Ecto neural progenitor cell (in vitro differentiated cells): ENCODE measurements at places on chromosomes 1 and 21.
A peak's percentile ranks its signal among the peaks of the same experiment; 100 is the strongest.

DNA sequence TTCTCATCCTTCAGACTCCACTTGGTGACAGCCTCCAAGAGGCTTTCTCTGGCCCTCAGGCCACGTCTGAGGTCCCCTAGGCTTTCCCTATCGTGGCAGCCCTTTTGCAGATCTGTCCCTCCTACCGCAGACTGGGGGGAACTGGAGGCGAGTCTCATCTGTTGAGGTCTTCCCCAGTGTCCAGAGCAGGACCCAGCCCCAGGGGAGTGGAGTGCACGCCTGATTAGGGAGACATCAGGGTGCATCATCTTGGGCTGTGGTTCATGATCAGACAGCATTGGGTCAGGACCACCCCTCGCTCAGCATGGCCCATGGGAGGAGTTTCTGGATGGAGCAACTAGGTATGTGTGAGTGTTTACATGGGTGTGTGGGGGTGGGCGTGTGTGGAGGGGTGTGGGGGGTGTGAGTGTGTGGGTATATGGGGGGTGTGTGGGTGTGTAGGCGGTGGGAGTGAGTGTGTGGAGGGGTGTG, 8.5 kb upstream of the MATN1 start:
- no peak for DNase-seq

GRCh38 chr1:27604579-27605299, 795 bp upstream of the AHDC1 start:
- peak; percentile 69 for DNase-seq

DNA sequence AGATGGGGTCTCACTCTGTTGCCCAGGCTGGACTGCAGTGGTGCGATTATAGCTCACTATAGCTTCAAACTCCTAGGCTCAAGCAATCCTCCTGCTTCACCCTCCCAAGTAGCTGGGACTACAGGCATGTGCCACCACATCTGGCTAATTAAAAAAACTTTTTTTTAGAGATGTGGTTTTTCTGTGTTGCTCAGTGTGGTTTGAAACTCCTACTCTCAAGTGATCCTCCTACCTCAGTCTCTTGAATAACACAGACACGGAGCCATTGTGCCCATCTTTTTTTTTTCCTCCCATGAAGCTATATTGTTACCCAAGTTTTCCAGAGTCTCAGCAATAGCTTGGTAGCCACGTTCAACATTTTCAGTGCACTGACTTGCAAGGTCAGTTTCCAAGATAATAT, 2.7 kb downstream of the GIPC2 start:
- DNase-seq, result no peak

- no peak for DNase-seq
Observed at GRCh38 chr21:15301014-15301413, 236.2 kb upstream of the NRIP1 start.

GRCh38 chr1:7962014-7962335, 464 bp downstream of the PARK7 start:
- no peak for DNase-seq

DNA sequence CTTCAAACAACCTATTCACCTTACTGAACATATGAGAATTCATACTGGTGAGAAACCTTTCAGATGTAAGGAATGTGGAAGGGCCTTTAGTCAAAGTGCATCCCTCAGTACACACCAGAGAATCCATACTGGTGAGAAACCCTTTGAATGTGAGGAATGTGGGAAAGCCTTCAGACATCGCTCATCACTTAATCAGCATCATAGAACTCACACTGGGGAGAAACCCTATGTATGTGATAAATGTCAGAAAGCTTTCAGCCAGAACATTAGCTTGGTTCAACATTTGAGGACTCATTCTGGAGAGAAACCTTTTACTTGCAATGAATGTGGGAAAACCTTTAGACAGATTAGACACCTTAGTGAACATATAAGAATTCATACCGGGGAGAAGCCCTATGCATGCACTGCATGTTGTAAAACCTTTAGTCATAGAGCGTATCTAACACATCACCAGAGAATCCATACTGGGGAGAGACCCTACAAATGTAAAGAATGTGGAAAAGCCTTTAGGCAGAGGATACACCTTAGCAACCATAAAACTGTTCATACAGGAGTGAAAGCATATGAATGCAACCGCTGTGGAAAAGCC, 13.2 kb upstream of the EXO5 start:
- no peak for DNase-seq

DNA sequence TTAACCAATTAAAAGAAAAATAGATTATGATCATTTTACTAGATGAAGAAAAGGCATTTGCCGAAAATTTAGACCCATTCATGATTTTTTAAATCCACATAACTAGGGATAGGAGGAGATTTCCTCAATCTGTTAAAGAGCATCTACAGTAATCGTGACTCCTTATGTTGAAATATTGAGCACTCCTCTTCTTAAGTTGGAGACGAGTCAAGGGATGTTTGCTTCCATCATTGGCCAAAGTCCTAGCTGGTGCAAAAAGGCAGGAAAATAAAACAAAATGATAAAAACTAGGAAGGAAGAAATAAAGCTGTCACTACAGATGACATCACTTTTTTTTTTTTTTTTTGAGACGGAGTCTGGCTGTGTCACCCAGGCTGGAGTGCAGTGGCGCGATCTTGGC, 245.6 kb upstream of the KAZN start:
- DNase-seq, result no peak

DNA sequence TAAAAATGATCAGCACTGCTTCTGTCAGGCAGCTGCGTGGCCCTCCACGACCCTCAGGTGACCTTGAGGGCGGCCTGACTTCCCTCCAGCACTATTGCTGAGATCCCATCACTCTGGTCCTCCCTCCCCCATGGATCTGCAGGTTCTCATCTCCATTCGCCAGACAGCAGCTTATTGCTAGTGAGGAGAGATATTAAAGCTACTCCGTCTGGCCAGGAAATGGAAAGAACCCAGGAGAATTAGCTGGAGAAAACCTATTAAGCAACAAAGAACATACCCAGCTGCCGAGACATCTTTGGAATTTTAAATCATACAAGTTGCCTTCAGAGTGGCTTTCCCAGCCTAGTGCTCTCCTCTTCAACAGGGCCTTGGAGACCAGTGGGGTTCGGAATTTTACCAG, 25.7 kb upstream of the KCNN3 start:
- DNase-seq, result no peak

- DNase-seq, result no peak
Observed at GRCh38 chr21:18764720-18765119, 361.1 kb upstream of the TMPRSS15 start.

GRCh38 chr1:92484472-92485380, 2.0 kb downstream of the GFI1 start:
- peak; percentile 74 for DNase-seq

DNA sequence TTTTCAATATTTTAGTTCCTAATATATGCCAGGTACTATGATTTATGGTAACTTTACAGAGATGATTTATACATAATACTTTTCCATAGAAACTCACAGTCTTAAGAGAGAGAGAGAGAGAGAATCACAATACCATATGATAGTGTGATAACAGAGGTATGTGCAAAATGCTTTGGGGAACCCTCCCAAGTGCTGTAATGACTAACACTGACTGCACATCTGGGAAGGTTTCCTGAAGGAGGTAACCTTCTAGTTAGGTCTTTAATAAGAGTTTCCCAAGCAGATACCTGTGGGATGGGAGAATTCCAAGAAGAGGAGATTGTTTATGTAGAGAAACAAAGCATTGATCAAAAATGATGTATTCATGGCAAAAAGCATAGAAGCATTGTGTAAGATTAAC, 34.6 kb upstream of the PIGC start:
- no peak for DNase-seq

DNA sequence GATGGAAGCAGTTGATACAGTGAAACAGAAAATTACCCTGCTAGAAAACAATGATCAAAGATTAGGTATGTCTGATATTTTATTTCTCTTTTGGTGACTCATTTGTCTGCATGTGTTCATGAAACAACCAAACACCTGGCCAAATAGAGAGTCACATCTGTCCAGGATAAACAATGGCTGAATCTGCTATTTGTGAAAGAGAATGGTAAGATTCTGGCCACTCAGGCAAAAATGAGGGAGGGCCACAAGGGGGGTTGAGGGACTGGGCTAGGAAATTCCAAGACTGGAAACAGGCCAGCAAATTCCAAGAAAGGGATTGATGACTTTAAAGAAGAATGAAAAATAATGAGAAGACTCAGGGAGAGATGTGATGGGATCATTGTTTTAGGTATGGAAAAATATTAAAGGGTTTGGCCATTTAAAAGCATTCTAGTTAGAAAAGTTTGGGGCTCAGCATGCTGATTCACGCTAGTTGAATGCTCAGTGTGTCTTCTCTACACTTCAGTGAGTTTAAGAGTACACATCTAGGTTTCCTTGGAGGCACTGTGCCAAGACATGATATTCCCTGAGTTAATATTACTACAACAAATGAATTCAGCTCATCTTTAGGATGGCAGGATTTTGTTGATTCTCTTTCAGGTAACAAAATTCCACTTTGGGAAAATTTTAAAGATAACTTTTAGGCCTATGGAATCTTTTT, 44.9 kb downstream of the TRAF5 start:
- no peak for DNase-seq

- DNase-seq, result no peak
Observed at GRCh38 chr1:19452221-19452663, 33.1 kb downstream of the CAPZB start.

DNA sequence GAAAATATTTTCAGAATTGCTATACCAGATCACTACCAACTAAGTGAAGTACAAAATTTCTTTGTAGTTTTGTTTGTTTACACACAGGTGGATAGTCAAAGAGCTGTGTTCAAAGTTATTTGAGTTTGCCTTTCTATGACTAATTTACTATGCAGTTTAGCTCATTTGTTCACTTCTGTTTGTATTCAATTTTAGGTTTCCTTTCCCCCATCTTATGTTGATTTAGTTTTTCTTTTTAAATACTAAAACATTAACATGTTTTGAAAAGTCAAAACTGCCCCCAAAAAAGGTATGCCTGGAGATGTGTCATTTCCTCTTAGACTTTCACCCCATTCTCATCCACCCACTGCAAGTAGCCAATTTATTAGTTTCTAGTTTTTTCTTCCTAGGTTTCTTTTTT, 18.7 kb upstream of the RIPPLY3 start:
- no peak for DNase-seq

GRCh38 chr1:111924786-111925185, 64.7 kb downstream of the KCND3 start:
- DNase-seq, result no peak

DNA sequence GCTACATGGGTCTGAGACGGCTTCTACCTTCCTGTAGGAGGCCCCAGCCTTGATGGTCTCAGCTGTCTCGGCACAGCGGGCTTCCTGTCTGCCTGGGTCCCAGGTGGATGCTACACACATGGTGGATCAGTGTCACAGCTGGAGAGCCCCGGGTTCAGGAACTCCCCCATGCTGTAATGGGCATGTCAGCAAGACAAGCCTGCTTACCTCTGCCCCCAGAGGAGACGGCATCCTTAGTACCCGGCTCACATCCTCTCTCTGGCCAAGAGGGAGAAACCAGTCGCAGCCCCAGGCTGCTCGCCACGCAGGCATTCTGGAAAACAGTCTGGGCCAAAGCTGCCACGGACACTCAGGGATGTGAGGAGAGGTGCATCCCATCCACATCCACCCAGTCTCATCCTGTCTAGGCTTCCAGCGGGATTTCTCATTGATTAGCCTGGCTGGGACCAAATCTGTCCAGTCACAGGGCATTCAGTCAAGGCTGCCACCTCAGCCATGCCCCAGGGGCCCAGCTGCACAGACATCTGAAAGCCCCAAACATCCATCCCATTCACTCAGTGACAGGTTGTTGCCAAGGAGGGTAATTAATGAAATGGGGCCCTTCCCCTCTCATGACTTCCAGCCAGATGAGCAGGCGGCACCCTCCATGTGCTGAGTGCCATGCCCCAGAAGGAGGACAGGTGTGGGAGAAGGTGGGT, 10.5 kb downstream of the SNAP47 start:
- no peak for DNase-seq

DNA sequence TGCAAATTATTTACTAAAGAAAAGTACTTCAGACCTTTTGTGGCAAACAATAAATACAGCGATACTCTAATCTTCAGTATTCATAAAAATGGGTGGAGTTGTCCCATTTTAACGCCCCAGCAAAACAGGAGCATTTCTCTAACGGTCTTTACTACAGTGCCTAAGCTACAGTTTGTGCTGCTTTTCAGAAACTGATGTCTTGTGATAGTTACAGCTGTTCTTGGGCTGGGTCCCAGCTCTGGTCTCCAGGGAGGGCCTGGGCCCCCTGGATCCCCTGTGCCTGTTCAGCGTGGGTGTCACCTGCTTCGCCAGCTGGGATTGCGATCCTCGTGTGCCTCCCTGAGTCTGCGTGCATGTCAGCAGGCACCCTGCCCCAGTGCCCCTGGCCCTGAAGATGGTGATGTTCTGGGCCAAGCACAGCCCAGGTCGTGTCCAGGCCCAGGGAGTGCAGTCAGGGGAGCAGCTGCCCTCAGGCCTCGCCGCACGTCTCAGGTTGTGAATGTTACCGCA, 64.0 kb upstream of the DIP2A start:
- DNase-seq, result no peak

GRCh38 chr1:221869779-221870178, 127.9 kb upstream of the DUSP10 start:
- no peak for DNase-seq

DNA sequence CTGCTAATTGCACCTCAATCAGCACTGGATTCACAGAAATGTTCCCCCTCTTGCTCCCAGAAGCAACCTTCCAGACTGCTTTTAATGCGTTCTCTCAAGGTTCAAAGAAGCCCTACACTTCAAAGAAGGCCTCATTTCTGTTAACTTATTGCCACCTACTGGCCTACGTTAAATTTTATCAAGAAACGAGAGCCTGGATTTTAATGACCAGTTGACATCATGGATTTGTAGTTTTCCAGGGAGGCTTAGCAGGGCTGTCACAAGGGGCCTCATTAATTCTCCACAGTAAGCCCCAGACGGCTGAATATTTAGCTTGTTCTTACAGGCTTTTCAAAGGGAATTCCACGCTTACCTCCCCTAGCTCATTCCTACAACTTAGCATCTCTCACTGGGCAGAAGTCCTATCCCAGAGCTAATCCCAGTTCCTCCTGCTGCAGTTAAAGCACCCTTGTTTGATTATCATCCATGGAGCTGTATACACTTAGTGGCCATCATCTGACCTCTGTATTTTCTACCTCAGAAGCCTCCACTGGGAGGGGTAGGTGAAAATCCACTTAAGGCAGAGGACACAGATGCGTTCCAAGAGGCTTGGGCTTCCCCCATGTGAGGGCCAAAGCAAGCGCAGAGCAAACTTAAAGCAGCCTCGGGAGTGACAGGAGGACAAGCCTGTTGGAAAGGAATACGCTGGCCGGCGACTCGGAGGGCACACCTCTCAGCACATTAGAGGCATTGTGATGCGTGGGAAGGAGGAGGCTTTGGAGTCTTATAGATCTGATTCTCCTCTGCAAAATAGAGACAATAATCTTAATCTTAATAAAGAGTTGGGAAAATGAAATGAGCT, 32.2 kb upstream of the CYP4X1 start:
- DNase-seq, result no peak
